Left cardiac atrium (tissue), 4 donors: ENCODE measurements at places on chromosomes 2 and 18. TPM values are rescaled to one million over a fixed set of nuclear protein-coding genes. Genes with fewer than 3 reads are reported as not detected.

DNA sequence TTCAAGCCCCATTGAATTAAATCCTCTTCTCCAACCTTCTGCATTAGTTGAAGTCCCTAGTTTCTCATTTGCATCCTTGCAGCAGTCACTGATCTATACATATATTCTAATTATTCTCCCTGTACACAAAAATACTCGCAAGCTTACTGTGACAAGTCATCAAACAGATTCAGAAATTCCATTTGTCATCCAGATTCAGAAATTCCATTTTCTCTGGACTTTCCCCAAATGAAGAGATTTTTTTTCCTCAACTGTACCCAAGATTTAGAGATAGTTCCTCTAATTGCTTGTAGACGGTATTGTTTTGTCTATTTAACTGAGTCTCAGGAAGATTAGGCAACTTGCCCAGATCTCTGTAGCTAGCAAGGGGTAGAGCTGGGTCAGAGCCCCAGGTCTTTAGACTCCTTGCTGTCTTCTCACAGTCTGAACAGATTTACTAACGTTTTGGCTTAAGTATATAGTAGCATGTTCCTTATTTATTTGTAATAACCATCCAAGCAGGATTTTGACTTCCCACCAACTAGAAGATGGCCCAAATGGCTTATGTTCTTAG lies 34.2 kb downstream of the RAB12 start:
- no peak for DNase-seq

GRCh38 chr2:53510401-53510800 lies 257.2 kb upstream of the CHAC2 start:
- no peak for DNase-seq

- no peak for DNase-seq
Measured at GRCh38 chr18:3526421-3527354, 76.7 kb downstream of the TGIF1 start.

- no peak for DNase-seq
Measured at GRCh38 chr2:67579216-67579615, 182.1 kb downstream of the ETAA1 start.

GRCh38 chr18:3500016-3500415 lies 50.0 kb downstream of the TGIF1 start:
- no peak for DNase-seq

GRCh38 chr2:143957321-143957720 lies 562.6 kb downstream of the ZEB2 start:
- DNase-seq: no peak

DNA sequence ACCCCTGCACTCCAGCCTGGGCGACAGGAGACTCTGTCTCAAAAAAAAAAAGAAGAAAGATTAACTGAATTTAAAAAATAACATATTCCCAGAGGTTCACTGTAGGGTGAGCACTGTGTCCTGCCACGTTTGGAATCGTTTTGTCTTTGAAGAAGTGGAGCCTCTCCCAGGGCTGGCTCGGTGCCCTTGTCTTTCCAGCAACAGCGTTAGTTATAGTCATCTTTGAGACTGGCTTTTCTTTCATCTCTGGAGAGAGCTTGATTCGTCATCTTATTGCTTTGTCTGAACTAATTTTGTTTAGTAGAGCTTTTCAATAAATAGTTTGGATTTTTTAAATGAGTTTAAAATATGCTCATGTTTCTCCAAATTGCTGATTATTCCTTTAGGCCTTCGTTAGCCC lies 50.5 kb downstream of the IMPA2 start:
- peak; percentile 49 for DNase-seq

DNA sequence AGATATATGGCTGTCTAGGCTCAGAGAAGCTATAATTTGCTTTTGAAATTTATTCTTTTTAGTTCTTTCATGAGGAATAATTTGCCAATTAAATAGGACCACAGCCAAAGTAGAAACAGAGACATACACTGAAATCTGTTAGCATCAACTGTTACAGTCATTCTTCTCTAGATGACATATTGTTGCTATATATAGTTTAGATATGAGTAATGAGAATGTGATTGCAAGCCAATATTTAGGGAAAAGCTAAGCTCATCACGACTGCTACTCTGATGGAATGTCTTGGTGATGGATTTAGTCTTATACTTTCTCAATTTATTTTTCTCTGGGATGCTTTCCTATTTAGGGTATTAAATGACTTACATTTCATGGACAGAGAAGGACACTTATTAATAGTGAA lies 259.1 kb downstream of the LNPK start:
- DNase-seq: no peak

DNA sequence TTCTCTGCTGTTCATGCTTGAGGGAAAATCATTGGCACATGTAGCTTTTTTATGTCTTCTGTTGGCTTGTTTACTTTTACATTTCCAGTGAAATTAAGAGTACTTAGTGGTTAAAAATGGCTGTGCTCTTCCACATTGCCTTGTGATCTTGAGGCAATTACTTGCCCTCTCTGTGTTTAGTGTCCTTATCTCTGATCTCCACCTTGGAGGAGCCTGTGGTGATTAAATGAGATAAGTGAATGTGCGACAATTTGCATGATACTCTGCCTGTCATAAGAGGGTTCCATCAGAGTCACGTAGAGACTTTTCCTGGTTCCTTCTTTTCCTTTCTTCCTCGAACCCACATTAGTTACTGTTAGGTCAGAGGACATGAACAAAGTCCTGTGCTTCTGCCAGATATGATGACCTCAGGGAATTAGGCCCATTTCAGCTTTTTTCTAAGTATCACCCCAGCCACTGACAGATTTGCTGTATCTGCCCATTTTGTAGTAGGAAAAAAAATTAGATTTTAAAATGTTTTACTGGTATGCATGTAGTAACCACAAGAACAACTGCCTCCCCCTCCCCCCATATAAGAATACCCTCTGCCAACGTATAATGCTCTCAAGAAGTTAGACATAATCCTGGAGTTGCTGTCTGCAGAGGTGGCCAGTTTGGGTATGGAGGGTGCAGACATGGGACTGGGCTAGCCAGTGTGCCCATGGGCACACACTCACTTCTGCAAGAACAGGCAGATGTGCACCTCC lies 51.9 kb downstream of the TET3 start:
- no peak for DNase-seq

DNA sequence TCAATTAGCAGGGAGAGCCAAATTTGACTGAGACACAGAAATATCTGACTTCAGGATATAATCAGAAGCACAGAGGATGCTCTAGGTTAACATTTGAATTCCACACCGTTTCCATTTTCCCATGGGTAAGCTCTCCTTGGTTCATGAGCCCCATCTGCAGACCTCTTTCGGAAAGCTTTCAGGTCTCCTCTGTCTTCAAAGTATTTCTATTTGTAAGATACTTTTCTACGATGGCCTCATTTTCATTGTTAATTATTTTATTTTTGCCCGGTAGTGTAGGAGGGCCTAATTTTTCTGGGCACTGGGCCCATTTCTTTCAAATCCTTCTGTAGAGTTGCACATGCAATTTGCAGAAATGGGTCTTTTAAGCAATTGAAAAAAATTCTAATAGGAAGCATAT lies 53.8 kb downstream of the LRPPRC start:
- DNase-seq: no peak

DNA sequence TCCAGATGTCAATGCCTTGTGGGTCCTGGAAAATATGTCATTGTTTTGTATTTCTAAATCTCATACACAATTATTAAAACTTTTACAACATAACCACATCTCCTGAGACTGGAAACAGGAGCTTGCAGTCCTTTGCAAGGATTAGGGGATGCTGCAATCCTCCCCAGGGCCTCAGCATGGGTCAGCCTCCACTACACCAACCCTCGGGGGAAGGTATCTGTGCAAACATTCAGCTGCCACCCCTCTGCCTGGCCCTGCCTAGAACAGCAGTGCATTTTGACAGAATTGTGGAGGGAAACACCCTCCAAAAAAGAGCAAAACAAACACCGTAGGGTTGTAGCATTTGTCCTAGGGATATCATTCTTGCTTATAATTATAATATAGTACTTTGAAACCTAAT lies 4.2 kb upstream of the UPP2 start:
- DNase-seq: no peak

DNA sequence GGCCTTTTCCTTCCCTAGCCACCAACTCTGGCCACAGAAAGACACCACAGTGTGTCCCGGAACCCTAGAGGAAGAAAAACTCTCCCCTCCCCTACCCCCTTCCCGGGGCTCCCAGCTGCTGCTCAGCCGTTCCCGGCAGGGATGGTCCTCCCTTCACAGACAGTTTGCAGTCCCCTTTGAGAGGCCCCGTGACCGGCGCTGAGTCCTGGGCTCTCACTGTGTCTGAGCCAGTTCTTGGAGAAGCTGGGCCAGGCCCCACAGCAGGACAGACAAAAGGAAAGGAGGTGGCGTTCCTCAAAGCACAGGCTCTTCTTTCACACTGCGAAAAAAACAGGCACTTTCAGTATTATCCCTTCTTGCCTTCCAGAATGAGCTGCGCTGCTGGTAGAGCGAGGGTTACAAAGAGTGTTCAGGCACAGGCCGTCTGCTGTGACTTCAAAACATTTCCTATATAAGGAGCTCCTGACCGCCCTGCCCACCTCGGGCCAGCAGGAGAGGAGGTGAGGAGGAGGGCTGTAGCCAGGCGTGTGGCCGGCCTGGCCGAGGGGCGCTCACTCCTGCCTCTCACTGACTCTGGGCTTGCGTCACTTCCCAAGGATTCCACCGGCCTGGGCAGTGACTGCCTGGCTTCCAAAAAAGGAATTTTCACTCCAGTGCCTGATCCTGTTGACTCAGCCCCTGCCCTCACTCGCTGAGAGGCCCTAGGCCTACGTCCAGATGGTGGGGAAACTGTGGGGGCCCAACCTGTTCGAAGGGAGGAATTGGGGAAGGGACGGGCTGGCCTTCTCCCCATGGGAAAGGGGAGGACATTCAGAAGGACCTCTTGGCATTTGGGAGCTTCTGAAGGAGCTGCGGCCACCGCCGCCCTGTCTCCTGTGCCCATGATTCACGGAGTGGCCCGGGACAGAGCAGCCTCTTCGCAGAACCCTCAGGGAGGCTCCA lies 24.9 kb downstream of the CIDEA start:
- DNase-seq: peak; percentile 91

GRCh38 chr2:54803783-54804751 lies 80.6 kb downstream of the EML6 start:
- DNase-seq: no peak

DNA sequence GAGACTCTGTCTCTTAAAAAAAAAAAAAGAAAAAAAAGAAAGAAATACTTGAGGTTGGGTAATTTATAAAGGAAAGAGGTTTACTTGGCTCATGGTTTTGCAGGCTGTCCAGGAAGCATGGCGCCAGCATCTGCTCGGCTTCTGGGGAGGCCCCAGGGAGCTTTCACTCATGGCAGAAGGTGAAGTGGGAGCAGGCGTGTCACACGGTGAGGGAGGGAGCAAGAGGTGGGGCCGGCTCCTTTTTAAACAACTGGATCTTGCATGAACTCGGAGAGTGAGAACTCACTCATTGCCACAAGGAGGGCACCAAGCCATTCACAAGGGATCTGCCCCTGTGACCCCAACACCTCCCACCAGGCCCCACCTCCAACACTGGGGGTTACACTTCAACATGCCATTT lies 30.6 kb downstream of the CYP26B1 start:
- DNase-seq: no peak

GRCh38 chr2:172072706-172073105 lies 12.6 kb upstream of the DLX1 start:
- no peak for DNase-seq

GRCh38 chr2:64479259-64480117 lies 25.5 kb downstream of the LGALSL start:
- no peak for DNase-seq

- DNase-seq: no peak
Measured at GRCh38 chr2:135951041-135951583, 34.3 kb downstream of the DARS1 start.

NEUROD1 gene
- not detected for total RNA-seq

DLX1 gene
- total RNA-seq: 0.15 TPM

ATRAID gene
- 125 TPM for total RNA-seq

KIF1A gene
- total RNA-seq: 27.4 TPM

IL36RN gene
- not detected for total RNA-seq

ARL5A gene
- total RNA-seq: 82.9 TPM

AGXT gene
- 0.29 TPM for total RNA-seq

DNAH7 gene
- 0.50 TPM for total RNA-seq

ANXA4 gene
- 50.4 TPM for total RNA-seq
